ENCODE measurements at places on chromosomes 2 and 18.

DNA sequence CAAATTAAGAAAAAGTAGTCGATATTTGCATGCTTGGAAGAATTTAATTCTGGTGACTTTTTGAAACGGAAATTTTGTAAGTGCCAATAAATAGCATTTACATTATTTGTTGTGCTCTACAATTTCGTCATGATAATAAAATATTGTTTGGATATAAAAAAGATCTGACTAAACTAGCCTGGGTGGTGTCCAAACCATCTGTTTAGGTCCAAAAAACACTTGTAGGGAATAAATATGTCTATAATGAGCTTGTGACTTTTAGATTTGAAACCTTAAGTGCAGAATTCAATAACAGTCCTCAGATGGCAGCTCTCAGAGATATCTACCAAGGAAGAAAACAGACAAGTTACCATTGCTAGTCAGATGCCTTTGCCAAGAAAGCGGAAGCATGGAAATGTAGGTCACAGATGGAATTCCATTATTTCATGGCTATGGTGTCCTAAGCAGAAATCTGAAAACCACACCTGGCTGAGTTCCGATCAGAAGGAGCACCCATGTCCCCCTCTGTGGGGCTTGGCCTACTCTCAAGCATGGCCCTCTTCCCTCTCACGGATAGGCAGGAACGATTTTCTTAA, 731.1 kb downstream of the RNF144A start:
- DNase-seq = no peak

GRCh38 chr2:148282201-148282600, 261.3 kb downstream of the MBD5 start:
- peak; percentile 7 for DNase-seq

DNA sequence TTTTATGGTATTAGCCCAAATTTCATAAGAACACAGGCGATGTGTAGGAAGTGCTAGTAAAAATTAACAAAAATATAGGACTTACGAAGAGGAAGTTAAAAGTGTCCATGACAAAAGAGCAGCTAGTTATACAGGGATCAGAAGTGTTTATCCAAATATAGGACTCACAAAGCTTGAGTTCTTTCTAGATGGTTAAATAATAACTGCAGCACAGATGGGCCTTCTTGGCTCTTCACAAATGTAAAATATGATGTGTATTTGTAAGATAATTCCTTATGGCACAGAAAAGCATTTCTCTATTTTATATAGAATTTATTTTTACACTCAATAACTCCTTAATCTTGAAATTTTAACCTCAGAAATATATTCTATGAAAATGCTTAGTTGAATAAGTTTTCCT, 100.9 kb upstream of the SPHKAP start:
- no peak for DNase-seq

DNA sequence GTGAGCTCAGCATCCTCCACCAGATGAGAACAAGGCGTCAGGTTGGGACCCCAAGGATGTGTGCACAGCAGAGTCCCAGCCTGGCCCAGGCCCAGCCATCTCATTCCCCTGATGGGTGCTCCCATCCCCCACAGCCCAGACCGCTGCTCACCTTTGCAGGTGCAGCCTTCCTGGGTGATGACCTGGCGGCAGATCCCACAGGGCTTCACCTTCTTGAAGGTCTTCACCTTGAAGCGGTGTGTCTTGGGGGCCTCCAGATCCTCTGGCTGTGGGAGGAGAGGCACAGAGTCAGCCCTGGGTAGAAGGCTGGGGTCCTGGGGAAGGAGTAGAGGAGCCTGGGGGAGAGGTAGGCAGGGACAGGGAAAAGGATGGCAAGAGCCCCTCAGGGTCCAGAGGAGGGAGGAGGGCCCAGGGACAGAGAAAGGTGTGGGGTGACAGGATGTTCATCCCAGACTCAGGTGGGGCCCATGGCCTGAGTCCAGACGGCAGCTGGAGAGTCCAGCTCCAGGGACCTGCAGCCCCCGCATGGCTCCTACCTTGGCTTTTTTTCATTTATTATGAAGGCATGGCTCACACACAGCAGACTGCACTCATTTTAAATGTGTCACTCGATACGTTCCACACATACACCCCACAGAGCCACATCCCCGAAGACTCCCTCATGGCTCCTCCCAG, 11.9 kb downstream of the TNS1 start:
- no peak for DNase-seq

Data from EL (cell line).